ENCODE measurements at places on chromosomes 12 and 14.
A peak's percentile ranks its signal among the peaks of the same experiment; 100 is the strongest.

GRCh38 chr14:95039993-95040348 lies 117.4 kb downstream of the DICER1 start:
- no peak for DNase-seq

- peak; percentile 99 for DNase-seq
These were observed at the start of gene TIGAR for GRCh38 chr12:4320853-4321701. TIGAR (plus strand) TSS chr12:4321213; CDS start chr12:4321272, 59 bp downstream.

- DNase-seq = no peak
These were observed 22.5 kb upstream of the BICD1 start for GRCh38 chr12:32084017-32084688.

- DNase-seq = no peak
These were observed 125.8 kb downstream of the KTN1 start for GRCh38 chr14:55705651-55706364.

- DNase-seq = peak; percentile 60
These were observed 194.0 kb downstream of the ZFP36L1 start for GRCh38 chr14:68598621-68599447.

- DNase-seq = no peak
These were observed 44.4 kb upstream of the GSG1 start for GRCh38 chr12:13147688-13148484.

DNA sequence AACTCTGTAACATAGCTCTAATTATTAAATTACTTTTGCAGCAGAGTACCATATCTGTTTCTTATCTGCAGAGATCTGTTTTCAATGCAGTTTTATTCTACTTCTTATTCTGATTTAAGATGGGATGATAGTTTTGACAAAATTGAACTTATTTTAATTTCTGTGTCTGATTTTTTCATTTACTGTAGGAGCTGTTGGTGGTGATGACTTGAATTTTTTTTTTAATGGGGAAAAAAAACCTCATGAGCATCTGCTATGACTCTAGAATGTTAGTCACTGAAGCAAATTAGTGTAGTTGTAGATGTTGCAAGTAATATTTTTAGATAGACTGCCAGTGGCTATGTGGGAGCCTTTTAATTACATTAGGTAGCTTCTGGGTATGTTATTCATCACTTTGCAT lies 23.4 kb downstream of the DNM1L start:
- DNase-seq = peak; percentile 10

DNA sequence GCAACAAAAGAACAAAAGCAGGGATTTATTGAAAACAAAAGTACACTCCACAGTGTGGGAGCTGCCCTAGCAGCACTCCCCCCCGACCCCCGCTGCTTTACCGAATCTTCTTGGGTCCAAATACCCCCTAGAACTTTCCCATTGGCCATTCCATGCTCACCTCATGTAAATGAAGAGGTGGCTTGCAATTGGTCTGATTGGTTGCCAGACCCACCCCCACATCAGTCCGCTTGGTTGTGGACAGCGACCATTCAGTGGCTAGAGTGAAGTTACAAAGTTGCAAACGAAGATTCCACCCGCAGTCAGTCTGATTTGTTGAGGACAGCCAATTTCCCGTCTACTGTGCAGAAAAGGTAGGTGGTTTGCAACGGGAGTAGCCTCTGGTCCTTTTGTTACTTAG lies 3.9 kb downstream of the STYX start:
- DNase-seq = no peak

DNA sequence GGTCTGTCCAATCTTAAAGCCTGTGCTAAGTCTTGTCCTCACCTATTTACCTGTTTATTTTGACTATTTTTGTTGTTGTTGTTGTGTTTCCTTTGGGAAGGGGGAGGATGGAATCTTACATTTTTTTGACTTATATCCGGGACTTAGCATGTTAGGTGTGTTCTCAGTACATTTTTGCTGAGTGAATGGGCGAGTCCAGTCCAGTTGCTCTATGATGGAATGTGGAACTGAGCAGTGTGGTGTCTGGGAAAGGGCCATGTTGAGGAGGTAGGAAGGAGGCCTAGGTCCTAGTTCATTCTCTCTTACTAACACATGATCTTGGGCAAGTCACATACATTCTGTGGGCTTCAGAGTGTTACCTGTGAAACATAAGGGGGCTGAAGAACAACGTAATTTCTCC lies 80.9 kb upstream of the SLC38A2 start:
- no peak for DNase-seq

- no peak for DNase-seq
These were observed 24.8 kb upstream of the NUBPL start for GRCh38 chr14:31536201-31536960.

DNA sequence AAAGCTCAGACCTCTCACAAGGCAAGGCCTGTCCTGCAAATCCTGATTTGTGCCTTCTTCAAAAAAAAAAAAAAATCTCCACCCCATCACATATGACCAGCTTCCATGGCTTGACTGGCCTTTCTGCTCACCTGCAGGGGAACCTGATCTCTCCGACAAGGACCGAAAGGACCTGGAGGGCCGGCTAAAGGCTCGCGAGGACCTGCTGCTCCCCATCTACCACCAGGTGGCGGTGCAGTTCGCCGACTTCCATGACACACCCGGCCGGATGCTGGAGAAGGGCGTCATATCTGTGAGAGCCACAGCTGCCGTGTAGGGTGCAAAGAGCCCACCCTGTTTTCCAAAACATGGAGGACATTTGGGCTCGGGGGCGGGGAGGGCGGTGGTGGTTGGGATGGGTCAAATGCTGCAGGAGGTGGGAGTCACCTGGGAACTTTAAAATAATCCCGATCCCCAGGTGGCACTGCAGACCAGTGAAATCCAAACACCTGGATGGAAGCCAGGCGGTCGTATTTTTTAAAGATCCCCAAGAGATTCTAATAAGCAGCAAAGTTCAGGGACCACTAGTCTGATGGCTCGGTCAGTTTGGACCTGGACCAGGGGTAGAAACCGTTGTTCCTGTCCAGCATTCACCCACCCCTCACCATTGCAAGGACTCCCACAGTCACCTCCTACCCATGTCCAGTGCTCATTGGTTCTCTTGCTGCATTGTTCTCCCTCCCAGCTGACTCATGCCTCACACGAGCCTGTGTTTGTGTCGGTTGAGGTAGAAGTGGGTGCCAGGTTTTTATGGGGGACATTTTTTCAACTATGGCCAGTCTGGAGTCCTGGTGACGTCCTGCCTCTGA lies 44.8 kb downstream of the FOXN4 start:
- peak; percentile 75 for DNase-seq

- DNase-seq = no peak
These were observed 673.0 kb upstream of the FLRT2 start for GRCh38 chr14:84856751-84857534.

DNA sequence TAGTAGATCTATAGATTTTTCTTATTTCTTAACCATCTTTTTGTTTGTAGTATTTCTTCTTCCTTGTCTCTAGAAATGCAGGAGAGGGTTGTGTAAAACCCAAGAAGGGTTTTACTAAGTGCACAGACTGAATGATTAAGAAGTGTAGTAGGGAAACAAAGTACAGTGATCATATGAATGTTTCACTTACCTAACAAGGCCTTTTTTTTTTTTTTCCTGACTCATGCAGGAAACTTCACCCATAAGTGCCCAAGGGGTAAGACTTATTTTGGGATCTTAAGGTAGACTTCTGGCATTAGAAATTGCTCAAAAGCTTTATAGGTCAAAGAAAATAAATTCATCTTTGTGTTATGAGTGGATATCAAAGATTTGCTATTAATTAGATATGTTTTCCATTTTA lies 10.2 kb downstream of the SCN8A start:
- DNase-seq = no peak

DNA sequence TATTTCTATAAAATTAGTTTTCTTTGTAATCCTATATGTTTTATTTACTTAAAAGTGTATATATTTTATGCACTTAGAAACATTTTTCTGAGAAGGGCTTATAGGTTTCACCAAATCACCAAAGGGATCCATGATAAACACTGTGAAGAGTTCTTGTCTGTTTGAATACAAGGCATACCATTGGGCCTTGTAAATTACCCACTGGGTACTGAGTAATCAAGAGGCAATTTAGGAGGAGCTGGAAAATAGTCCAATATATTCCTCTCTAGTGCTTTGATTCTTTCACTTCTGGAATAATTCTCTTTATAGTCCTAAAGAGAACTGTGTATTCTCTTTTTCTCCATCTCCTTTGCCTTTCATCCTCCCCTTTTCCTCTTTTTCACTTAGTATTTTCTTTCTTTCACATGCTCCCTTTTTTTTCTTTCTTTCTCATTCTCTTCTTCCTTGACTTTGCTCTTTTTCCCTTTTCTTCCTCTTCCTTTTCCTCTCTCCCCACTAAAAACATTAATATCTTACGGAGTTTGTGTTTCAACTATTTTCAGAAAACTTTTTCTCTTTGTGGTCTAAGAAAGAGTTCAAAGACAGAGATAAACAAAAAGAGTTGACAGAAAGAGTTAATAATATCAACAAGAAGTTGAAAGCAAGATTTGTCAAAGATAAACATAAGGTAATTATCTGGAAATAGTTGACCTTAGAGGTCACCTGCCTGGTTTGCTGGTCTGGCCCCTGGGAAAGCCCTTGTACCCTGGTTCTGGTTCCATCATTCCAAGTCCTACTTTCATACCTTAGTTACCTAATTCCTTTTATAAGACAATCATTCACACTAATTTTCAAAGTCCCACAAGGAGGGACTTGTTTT lies 435.3 kb downstream of the RAD51B start:
- DNase-seq = no peak

DNA sequence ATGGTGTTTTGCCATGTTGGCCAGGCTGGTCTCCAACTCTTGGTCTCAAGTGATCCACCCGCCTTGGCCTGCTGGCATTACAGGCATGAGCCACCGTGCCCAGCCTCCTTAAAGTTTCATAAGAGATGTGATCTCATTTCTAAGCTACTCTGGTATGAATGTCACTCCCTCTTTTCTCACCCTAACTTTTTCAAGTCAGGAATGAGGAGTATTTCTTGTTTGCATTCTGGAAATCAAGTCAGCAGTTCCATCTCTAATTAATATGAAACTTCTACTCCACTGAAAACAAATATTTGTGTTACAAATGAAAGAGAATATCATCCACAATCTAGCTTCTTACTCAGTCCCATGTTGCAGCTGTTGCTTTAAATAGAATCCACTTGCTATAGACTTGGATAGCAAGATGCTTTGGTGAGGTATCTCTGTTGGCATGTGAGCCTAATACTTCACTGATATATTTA lies 61.3 kb downstream of the ARF6 start:
- peak; percentile 57 for DNase-seq

- DNase-seq = no peak
These were observed 2.0 kb downstream of the MGP start for GRCh38 chr12:14883686-14884085.

- DNase-seq = no peak
These were observed 119.8 kb downstream of the DPF3 start for GRCh38 chr14:72774141-72774540.

DNA sequence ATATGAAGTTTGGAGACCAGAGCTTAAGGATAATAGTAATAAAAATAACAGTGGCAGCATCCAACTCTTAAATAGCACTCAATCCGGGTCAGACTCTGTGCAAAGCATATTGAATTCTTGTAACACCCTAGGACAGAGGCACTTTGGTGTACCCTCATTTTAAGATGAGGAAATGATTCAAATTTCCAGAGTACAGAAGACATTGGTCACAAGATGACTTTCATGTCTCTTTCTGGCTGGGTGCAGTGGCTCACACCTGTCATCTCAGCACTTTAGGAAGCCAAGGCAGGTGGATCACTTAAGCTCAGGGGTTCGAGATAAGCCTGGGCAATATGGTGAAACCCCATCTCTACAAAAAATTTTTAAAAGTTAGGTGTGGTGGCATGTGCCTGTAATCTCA lies 235.8 kb downstream of the SLC15A4 start:
- no peak for DNase-seq

DNA sequence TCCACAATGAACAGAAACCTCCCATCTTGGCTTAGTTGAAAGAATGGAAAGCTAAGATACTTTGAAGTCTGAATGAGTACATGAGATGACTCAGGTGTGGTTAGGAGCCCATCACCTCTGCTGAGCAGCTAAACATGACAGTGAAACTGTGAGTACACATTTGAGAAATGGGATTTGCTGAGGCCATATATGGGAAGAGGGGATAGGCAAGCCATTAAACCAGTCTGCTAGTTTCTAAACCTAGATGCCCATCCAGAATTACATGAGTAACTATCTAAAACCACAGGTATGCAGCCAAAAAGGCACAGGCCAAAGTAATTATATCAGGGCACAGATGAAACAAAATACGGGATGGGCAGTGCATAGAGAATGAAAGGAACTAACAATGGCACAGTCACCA lies 41.2 kb downstream of the NKX2-1 start:
- DNase-seq = no peak

DNA sequence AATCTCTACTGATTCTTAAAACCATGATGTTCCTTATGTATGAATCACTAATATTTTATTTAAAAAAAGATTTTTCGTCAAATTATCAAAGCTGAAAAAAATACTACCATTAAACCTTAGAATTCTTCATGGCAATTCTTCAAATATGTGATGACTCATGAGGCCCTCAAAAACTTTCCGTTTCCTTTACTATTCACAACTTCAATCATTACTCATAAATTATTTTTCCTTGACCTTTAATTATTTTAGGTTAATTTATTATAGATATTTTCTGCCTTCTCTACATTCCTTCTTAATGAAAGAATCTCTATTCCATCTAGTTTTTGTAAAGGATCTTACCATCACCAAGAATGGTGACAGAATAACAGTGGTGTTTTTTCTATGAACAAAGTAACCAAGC lies 162.1 kb upstream of the SOX5 start:
- DNase-seq = no peak

DNA sequence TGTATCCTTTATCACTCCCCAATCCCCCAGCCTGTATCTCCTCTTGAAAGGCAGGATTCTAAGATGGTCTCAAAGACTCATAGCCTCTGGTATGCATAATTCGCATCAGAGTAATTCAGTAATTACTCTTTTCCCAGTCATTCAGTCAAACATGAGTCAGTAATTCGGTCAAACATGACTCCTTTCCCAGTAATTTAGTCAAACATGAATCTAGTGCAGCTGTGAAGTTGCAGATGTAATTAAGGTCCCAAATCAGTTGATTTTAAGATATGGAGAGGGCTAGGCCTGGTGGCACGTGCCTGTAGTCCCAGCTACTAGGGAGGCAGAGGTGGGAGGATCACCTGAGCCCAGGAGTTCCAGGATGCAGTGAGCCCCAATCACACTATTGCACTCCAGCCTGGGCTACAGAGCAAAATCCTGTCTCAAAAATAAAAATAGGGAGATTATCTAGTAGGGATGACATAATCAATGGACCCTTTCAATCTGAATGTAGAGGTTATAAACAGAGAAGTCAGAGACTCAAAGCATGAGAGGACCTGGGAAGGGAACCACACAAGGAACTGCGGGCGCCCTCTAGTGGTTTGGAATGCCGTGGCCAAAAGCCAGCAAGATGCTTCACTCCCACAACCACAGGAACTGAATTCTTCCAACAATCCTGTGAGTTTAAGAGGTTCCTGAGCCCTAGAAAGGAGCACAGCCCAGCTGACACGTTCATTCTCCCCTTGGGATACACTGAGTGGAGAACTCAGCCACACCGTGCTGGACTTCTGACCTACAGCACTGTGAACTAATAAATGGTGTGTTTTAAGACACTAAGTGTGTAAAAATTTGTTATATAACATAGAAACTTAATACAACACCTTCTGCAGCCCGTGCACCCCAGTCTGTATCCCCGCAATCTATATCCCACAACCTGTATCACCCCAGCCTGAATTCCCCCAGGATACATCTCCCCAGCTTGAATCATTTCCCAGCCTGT lies 14.3 kb upstream of the ARMH4 start:
- peak; percentile 74 for DNase-seq

GRCh38 chr14:84273181-84273580 lies 1256.8 kb upstream of the FLRT2 start:
- no peak for DNase-seq
